Adrenal gland (tissue), 19 donors: ENCODE measurements at places on chromosomes 7 and 10. TPM values are rescaled to one million over a fixed set of nuclear protein-coding genes. Genes with fewer than 3 reads are reported as not detected.

GRCh38 chr10:6383096-6383812 is 180.5 kb downstream of the PFKFB3 start:
- H3K4me1 ChIP-seq, result peaks cover 6% of the 10 kb centered on the region
- no peaks in the 10 kb centered on the region for H3K36me3 ChIP-seq
- H3K27me3 ChIP-seq, result no peaks in the 10 kb centered on the region
- H3K4me3 ChIP-seq, result no peak overlapping the region

DNA sequence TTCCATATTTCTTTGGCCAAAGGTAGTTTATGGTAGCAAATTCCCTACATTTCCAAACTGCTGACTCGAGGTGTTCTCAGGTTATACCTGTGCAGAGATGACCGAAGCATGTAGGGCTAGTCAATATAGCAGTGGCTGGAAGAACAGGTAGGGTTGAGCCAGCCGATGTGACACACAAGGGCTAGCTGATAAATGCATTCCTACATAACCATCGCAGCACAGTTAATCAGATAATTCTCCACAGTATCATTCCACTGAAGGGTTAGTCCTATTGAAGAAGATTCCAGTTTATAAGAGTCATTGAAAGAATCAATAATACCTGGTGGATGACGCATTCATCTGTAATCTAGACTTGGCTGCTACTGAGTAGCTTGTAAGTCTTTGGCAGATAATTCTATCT is 220.0 kb downstream of the KIF20B start:
- H3K4me1 ChIP-seq, result no peaks in the 10 kb centered on the region
- H3K27me3 ChIP-seq, result no peaks in the 10 kb centered on the region
- H3K4me3 ChIP-seq, result no peak overlapping the region
- no peak for DNase-seq
- no peak overlapping the region for H3K27ac ChIP-seq

DNA sequence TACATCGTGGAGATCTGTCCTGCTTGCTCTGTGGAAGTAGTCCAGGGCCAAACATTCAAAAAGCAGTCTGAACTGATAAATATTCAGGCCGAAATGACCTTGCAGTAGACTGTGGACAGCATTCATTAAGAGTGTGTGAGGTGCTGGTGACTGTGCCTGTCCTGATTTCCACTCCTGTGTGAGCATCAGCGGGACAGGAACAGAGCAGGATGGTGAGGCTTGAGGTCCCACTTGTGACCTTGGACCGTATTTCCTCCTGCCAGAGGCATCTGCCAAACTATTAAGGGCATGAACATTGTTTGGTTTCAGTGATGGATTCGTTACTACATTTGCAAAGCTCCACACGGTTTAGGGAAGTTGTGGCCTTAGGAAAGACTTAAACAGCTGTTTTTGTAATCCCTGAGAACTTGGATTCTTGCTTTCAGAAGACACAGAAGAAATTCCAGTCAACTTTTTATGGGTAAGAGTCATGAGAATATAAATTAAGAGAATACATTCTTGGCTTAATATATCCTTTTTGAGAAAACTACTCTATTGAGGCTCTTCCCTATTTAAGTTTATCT is 32.8 kb downstream of the CCNY start:
- DNase-seq, result peak; percentile 56
- H3K4me3 ChIP-seq, result no peak overlapping the region
- peaks cover 25% of the 10 kb centered on the region for H3K4me1 ChIP-seq
- peak overlapping the region; percentile 64 for H3K27ac ChIP-seq

DNA sequence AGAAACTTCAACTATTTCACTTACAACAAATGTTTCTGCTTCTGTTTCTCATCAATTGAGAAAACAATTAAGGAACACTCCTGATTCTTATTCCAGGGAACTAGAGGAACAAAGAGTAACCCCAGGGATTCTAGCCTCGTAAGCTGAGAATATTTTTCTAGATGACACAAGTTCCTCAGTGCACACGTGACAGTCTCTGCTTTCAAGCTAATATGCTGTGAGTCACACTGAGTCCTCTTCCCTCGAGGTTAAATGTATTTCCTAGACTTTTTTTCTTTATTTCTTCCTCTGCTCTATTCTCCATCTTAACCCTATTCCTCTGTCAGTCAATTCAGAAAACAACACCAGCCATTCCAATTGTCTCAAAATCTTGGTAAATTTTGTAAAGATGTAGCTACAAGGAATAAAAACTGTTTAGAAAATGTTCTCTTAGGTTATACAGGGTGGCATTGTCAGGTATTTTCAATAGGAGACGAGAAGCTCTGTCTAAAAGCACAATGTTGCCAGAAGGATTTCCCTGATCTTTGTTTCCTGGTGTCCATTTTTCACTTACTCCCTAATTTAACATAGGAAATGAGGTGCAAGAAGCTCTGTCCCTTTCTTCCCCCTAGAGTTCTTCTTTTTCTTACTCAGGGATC is 5.8 kb upstream of the C1GALT1 start:
- no peaks in the 10 kb centered on the region for H3K27me3 ChIP-seq
- H3K36me3 ChIP-seq, result no peaks in the 10 kb centered on the region

- H3K27ac ChIP-seq, result no peak overlapping the region
- H3K4me1 ChIP-seq, result no peaks in the 10 kb centered on the region
- no peaks in the 10 kb centered on the region for H3K27me3 ChIP-seq
- no peaks in the 10 kb centered on the region for H3K36me3 ChIP-seq
These were observed 183.7 kb downstream of the FGFR2 start for GRCh38 chr10:121414366-121415062.

GRCh38 chr7:45230611-45231165 is 73.1 kb downstream of the RAMP3 start:
- peaks cover 3% of the 10 kb centered on the region for H3K27me3 ChIP-seq
- no peak overlapping the region for H3K27ac ChIP-seq
- H3K4me1 ChIP-seq, result no peaks in the 10 kb centered on the region
- DNase-seq, result no peak
- no peak overlapping the region for H3K4me3 ChIP-seq

DNA sequence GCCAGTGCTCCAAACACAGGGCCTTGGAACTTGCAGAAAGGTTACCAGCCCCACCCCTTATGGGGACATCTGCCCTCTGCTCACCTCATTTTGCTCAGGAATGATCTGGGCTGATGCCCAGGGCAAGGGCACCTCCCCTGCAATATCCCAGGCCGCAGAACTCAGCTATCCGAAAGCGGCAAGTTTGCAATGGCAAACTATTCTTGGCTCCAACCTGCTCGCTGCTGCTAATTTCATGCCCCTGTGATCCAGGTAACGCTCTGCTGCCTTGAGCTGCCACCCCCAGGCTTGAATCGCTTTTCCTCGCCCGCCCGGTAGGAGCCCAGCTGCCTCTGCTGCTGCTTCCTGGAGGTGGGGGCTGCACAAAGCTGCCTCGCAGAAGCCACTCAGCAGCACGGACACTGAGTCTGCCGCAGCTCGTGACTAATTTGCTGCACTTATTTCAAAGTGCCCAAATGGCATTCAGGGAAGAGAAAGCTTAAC is 18.2 kb downstream of the SLC29A3 start:
- H3K4me1 ChIP-seq, result no peaks in the 10 kb centered on the region
- no peak overlapping the region for H3K27ac ChIP-seq
- H3K27me3 ChIP-seq, result no peaks in the 10 kb centered on the region
- H3K36me3 ChIP-seq, result no peaks in the 10 kb centered on the region

GRCh38 chr10:44198780-44199097 is 186.2 kb downstream of the CXCL12 start:
- no peak overlapping the region for H3K4me3 ChIP-seq
- no peak overlapping the region for H3K27ac ChIP-seq
- no peaks in the 10 kb centered on the region for H3K36me3 ChIP-seq

- H3K4me3 ChIP-seq, result no peak overlapping the region
- H3K4me1 ChIP-seq, result no peaks in the 10 kb centered on the region
- no peak for DNase-seq
- no peak overlapping the region for H3K27ac ChIP-seq
- H3K36me3 ChIP-seq, result no peaks in the 10 kb centered on the region
- no peaks in the 10 kb centered on the region for H3K27me3 ChIP-seq
These were observed 94.9 kb downstream of the MET start for GRCh38 chr7:116766881-116767280.

DNA sequence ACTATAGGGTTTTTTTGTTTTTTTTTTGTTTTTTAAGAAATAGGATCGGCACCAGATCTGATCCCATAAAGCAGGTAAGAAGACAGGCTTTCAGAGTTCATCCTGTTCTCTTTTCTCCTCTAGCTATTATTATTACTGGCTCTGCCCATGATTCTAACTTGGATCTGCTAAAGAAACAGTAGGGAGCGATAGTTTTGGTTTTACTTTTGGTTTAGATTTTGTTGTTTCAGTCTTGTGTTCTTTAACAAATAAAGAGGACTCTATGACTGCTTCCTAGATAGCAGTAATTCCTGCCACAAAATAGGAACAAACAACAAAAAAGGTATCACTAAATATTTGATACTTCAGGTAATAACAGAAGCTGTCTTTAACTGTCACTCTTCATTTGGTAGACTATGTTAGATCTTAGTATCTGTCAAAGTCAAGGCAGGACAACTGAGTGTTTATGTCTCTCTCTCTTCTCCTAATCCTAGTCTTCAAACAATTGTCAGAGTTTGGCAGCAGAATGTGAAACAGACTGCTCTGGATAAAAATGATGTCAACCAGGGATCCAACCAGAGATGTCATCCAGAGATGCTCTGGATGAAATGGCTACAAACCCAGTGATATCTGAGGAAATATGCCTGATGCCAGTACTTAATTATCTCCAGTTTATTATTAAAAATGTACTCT is 99.8 kb downstream of the KMT2C start:
- H3K27me3 ChIP-seq, result no peaks in the 10 kb centered on the region
- H3K4me1 ChIP-seq, result peaks cover 6% of the 10 kb centered on the region
- DNase-seq, result no peak
- H3K4me3 ChIP-seq, result no peak overlapping the region

DNA sequence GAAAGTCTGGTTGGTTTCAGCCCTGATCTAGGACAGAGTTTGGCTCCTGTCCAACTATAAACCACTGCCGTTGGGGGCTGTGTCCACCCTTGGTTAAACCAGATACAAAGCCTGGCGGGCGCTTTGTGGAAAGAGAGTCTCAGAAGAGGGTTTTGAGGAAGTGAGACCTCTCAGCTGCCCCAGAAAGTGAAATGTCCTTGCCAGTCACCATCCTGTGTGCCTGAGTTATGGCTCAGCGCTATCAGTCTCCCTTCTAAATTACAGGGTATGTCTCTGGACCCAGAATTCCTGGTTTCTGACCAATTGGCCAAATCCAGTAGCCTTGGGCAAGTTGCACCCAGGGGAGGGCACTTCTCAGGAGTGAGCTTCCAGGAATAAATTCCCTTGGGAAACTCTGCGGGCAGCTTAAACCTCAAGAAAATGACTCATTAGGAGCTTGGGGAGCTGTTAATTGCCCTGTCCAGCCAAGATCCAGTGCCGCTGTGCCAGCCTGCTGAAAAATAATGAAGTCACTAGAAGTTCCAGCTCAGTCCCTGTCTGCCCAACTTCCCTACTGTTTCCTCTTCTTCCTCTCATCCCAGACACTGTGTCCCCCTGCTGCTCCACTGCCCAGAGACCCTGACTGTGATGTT is 66.7 kb upstream of the PDZD8 start:
- no peak for DNase-seq
- peak overlapping the region; percentile 23 for H3K27ac ChIP-seq
- H3K27me3 ChIP-seq, result no peaks in the 10 kb centered on the region
- no peaks in the 10 kb centered on the region for H3K36me3 ChIP-seq
- H3K4me1 ChIP-seq, result peaks cover 8% of the 10 kb centered on the region
- no peak overlapping the region for H3K4me3 ChIP-seq

GRCh38 chr10:97090035-97090434 is 95.7 kb downstream of the SLIT1 start:
- H3K27me3 ChIP-seq, result no peaks in the 10 kb centered on the region
- H3K27ac ChIP-seq, result no peak overlapping the region
- H3K4me1 ChIP-seq, result no peaks in the 10 kb centered on the region
- no peak overlapping the region for H3K4me3 ChIP-seq
- no peaks in the 10 kb centered on the region for H3K36me3 ChIP-seq

DNA sequence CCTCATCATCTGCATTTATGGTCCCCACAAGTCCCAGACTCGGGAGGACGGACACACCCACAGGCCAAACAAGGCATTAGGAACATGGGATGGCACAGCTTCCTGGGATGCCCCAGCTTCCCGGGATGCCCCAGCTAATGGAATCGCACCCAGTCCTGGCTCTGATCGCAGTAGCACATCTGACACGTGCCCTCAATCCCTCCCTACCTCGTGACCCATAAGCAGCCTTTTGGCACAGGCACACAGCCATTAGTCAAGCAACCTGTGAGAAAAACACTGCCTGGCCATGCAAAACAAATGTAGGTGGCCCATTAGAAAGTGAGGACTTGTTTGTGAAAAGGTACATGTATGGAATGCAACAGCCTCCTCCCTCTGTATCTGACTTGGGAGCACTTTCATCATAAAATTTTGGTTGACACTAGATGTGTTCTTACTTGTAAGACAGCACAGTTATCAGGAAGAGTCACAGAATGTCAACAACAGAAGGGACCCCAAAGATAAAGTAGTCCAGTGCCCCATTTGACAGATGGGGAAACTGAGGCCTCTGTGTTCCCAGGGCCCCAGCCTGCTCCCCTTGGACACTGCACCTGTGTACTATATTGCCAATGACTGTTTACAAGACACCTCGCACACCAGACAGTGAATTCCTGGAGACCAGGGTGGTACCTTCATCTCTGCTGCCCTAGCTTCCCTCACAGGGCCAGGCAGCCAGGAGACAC is 34.4 kb downstream of the DLG5 start:
- H3K4me3 ChIP-seq, result no peak overlapping the region
- DNase-seq, result peak; percentile 62
- peak overlapping the region; percentile 79 for H3K27ac ChIP-seq
- H3K36me3 ChIP-seq, result no peaks in the 10 kb centered on the region
- H3K27me3 ChIP-seq, result no peaks in the 10 kb centered on the region
- H3K4me1 ChIP-seq, result peaks cover 73% of the 10 kb centered on the region

DNA sequence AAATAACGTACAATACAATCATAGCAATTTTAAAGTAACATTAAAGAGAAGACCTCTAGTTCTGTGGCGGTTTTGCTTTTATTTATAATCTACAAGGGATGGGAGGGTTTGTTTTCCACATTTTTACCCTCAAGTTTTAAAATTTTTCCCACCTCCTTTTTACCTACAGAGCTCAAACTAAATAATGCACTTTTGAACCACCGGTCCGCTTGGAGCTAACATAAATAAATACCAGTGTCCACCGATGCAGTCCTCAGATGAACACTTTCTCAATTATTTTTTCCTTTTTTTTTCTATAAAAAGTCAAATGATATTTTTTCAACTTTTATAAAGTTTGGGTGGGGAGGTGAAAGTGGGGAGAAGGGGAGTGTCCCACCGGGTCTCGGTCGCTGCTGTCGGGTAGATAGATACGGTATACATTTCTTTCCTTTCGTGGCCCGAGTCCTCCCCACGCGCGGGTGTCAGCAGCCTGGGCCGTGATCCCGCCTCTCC is 3.3 kb downstream of the ZNF503 start:
- H3K36me3 ChIP-seq, result peaks cover 19% of the 10 kb centered on the region
- no peak for DNase-seq
- peaks cover 10% of the 10 kb centered on the region for H3K4me1 ChIP-seq
- peak overlapping the region; percentile 93 for H3K27ac ChIP-seq

GRCh38 chr10:126618466-126618865 is 52.0 kb downstream of the C10orf90 start:
- no peak overlapping the region for H3K27ac ChIP-seq
- no peaks in the 10 kb centered on the region for H3K36me3 ChIP-seq
- no peak overlapping the region for H3K4me3 ChIP-seq
- no peak for DNase-seq
- H3K4me1 ChIP-seq, result no peaks in the 10 kb centered on the region

Gene LIPN
- total RNA-seq, result not detected

Gene HMX3
- total RNA-seq, result not detected

Gene NEUROD6
- not detected for total RNA-seq

Gene PNLIPRP1
- 1.4 TPM for total RNA-seq

Gene TRIM50
- 0.24 TPM for total RNA-seq

Gene TMEM229A
- total RNA-seq, result 1.1 TPM

Gene UCMA
- total RNA-seq, result not detected
